Mesothelial cell of epicardium (in vitro differentiated cells): ENCODE measurements at places on chromosomes 3 and 15.

GRCh38 chr15:68025835-68026424, 28.2 kb upstream of the PIAS1 start:
- no peaks in the 10 kb centered on the region for H3K36me3 ChIP-seq
- no peaks in the 10 kb centered on the region for H3K27me3 ChIP-seq
- H3K4me1 ChIP-seq: peaks cover 4% of the 10 kb centered on the region
- peak overlapping the region; percentile 68 for H3K27ac ChIP-seq
- no peak for DNase-seq

- H3K4me1 ChIP-seq: no peaks in the 10 kb centered on the region
- H3K27ac ChIP-seq: no peak overlapping the region
- no peak for DNase-seq
- peaks cover 32% of the 10 kb centered on the region for H3K27me3 ChIP-seq
- H3K36me3 ChIP-seq: no peaks in the 10 kb centered on the region
- no peak overlapping the region for H3K4me3 ChIP-seq
Observed at GRCh38 chr3:43219616-43220015, 66.7 kb upstream of the SNRK start.

- H3K27ac ChIP-seq: no peak overlapping the region
- no peaks in the 10 kb centered on the region for H3K27me3 ChIP-seq
- H3K4me3 ChIP-seq: no peak overlapping the region
- DNase-seq: no peak
Observed at GRCh38 chr3:194307849-194308248, 43.3 kb downstream of the CPN2 start.

DNA sequence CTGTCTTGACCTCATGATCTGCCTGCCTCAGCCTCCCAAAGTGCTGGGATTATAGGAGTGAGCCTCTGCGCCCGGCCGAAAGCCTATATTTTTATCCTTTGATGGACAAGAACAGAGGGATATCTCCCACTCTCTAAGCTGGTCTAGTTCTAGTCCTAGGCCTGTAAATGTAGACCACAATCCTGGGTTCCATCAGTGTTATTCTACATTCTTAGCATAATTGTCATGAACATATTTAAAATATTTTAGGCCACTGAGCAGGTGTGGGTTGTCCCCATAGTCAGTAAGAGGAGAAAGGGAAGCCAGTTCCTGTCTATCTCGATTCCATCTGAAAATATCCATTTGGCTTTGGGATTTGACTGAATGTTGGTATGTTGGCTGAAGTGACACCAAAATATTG, 118.1 kb downstream of the EBLN2 start:
- no peaks in the 10 kb centered on the region for H3K36me3 ChIP-seq
- H3K4me1 ChIP-seq: no peaks in the 10 kb centered on the region
- no peak overlapping the region for H3K27ac ChIP-seq
- H3K4me3 ChIP-seq: no peak overlapping the region
- peaks cover 11% of the 10 kb centered on the region for H3K27me3 ChIP-seq

DNA sequence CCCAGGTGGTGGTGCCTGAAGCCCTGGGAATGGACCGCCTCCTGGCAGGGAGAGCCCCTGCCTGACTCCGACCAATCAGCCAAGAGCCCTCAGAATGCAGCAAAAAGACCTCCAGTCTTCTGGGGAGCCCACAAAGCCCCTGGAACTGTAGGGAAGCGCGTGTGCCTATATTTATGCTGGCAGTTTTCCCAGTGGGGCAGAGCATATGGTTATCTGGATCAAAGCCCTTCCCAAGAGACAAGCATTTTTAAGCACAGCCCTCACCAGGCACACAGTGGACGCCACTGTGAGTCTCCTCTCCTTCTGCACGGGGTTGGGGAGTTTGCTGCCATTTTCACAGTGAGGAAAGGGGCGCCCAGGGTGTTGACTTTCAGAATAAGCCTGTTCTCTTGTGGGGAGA, 80.9 kb upstream of the RPL32 start:
- H3K27me3 ChIP-seq: no peaks in the 10 kb centered on the region
- peaks cover 9% of the 10 kb centered on the region for H3K36me3 ChIP-seq
- no peak for DNase-seq
- no peak overlapping the region for H3K27ac ChIP-seq
- H3K4me1 ChIP-seq: peaks cover 5% of the 10 kb centered on the region

- peaks cover 25% of the 10 kb centered on the region for H3K27me3 ChIP-seq
- no peaks in the 10 kb centered on the region for H3K4me1 ChIP-seq
- no peak overlapping the region for H3K4me3 ChIP-seq
Observed at GRCh38 chr15:79071901-79072300, 18.7 kb downstream of the RASGRF1 start.

DNA sequence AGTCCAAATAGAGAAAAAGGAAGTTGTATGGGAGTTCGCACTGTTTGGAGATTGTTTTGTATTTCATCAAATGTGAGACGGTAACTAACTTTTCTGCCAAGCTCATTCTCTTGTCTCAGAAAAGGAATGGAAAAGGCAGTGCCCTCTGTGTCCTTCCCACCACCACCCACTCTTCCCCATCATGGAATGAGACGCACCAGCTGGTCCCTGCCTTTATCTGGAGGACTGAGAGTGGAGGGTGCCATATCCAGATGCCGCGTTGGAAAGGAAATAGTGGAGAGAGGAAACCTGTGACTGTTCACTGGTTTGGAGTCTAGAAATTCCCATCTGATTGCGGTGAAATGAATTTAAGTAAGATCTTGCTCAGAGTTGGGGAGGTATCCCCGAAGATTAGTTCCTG, 3.7 kb upstream of the CCK start:
- peaks cover 68% of the 10 kb centered on the region for H3K27me3 ChIP-seq
- no peak overlapping the region for H3K4me3 ChIP-seq
- no peaks in the 10 kb centered on the region for H3K4me1 ChIP-seq
- no peaks in the 10 kb centered on the region for H3K36me3 ChIP-seq
- H3K27ac ChIP-seq: no peak overlapping the region
- no peak for DNase-seq

DNA sequence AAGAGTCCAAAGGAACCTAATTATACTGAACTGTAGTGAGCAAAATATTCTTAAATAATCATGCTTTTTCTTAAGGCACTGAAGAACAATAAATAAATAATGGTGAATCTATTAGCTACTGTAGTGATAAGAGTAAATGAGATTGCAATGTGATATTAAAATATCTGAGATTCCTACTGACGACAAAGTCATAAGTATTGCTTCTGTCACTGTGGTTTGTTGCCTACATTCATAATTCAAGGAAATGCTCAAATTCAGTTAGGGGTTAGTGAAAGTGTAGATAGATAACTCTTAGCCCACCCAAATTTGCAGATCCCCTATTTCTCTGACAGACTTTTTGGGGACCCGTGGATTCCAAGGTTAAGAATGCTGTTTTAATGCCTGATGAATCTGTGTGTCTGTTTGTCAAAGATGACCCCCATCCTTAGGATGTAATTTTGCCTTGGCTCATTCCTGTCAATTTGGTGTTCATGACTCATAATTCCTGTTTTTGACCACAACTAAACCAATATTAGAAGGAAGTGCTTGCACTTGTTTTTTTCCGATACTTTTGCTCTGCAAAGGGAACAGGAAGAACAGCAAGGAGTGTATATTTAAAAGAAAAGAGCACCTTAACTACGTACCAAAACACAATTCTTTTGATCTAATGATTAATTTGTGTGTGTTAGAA, 86.7 kb downstream of the MAGI1 start:
- no peaks in the 10 kb centered on the region for H3K27me3 ChIP-seq
- no peak for DNase-seq
- H3K36me3 ChIP-seq: no peaks in the 10 kb centered on the region
- no peak overlapping the region for H3K4me3 ChIP-seq

GRCh38 chr15:67813104-67813634, 12.1 kb upstream of the SKOR1 start:
- H3K36me3 ChIP-seq: peaks cover 3% of the 10 kb centered on the region
- H3K4me1 ChIP-seq: peaks cover 6% of the 10 kb centered on the region
- H3K4me3 ChIP-seq: no peak overlapping the region
- no peak for DNase-seq

- no peak for DNase-seq
- H3K27ac ChIP-seq: no peak overlapping the region
- no peaks in the 10 kb centered on the region for H3K27me3 ChIP-seq
- no peak overlapping the region for H3K4me3 ChIP-seq
- H3K4me1 ChIP-seq: no peaks in the 10 kb centered on the region
Observed at GRCh38 chr3:28989646-28990089, 291.2 kb upstream of the RBMS3 start.

DNA sequence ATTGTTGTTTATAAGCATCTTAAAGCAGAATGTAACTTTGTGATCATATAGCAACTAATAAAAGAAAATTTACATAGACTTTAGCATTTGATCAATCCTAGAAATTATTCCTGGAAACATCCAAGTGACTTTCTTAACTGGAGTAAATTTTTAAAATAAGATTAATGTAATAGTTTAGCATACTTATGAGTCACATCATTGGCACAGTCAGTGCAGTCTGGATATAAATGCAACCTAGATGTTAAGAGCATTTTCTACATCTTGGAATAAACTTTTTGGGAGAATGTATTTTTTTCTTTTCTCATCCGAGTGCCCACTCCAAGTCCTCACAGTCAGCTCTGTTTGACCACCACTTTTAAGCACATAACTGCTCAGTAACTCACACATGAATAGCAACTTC, 324.6 kb upstream of the PLSCR5 start:
- no peak overlapping the region for H3K4me3 ChIP-seq
- H3K4me1 ChIP-seq: no peaks in the 10 kb centered on the region
- no peak overlapping the region for H3K27ac ChIP-seq
- H3K36me3 ChIP-seq: no peaks in the 10 kb centered on the region

GRCh38 chr3:44942202-44942921, 33.6 kb downstream of the ZDHHC3 start:
- no peaks in the 10 kb centered on the region for H3K27me3 ChIP-seq
- no peaks in the 10 kb centered on the region for H3K4me1 ChIP-seq
- H3K27ac ChIP-seq: no peak overlapping the region
- no peak overlapping the region for H3K4me3 ChIP-seq
- H3K36me3 ChIP-seq: peaks cover 13% of the 10 kb centered on the region

GRCh38 chr15:78098131-78098755, 5.9 kb downstream of the SH2D7 start:
- H3K27me3 ChIP-seq: no peaks in the 10 kb centered on the region
- no peak overlapping the region for H3K27ac ChIP-seq
- peaks cover 7% of the 10 kb centered on the region for H3K4me1 ChIP-seq
- no peak overlapping the region for H3K4me3 ChIP-seq
- DNase-seq: no peak

DNA sequence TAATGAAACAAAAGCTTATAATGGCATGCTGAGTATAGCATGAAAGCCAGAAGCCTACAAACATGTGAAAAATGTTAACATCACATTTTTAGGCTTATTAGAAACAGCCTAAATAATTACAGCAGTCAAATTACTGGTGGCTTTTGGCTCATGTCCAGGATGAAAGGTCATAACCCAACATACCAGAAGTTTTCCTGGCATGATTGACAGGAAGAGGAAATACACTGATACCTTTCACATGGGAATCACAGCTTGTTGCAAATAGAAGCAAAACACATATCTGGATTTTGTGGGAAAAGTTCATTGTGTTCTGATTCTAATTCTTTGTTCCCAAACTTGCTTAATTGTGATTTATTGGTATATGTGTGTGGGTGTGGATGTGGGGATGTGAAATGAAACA, 393.5 kb upstream of the ARRDC4 start:
- H3K4me1 ChIP-seq: peaks cover 8% of the 10 kb centered on the region
- H3K27me3 ChIP-seq: peaks cover 8% of the 10 kb centered on the region
- no peak overlapping the region for H3K27ac ChIP-seq

DNA sequence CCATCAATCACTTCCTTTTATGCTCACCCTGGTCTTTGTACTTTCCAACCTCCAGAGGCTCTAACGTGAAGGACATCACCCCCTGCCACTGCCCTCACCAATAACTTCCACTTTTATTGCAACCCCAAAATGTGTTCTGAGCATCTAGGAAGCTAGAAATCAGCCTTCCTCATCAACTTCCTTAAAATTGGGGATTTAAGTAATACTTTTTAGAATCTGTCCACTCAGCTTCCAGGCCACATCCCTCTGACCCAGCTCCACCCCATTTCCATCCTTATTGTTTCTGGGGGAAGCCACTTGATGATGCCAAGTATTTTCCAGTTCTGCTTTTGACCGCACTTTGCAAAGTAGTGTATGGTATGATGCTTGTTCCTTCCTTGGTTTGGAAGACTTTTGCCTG, 73.5 kb upstream of the XCR1 start:
- no peaks in the 10 kb centered on the region for H3K36me3 ChIP-seq
- H3K4me1 ChIP-seq: peaks cover 9% of the 10 kb centered on the region
- no peak overlapping the region for H3K4me3 ChIP-seq
- H3K27me3 ChIP-seq: no peaks in the 10 kb centered on the region
- no peak overlapping the region for H3K27ac ChIP-seq
- DNase-seq: no peak

- no peaks in the 10 kb centered on the region for H3K36me3 ChIP-seq
- DNase-seq: no peak
- H3K4me1 ChIP-seq: peaks cover 3% of the 10 kb centered on the region
- H3K27ac ChIP-seq: no peak overlapping the region
Observed at GRCh38 chr3:23723141-23723540, 82.6 kb upstream of the UBE2E1 start.

GRCh38 chr3:140702281-140702680, 24.4 kb downstream of the TRIM42 start:
- no peaks in the 10 kb centered on the region for H3K36me3 ChIP-seq
- no peak overlapping the region for H3K27ac ChIP-seq
- no peaks in the 10 kb centered on the region for H3K27me3 ChIP-seq
- DNase-seq: no peak

GRCh38 chr15:83644439-83644838, 9.5 kb upstream of the ADAMTSL3 start:
- H3K4me3 ChIP-seq: no peak overlapping the region
- no peak overlapping the region for H3K27ac ChIP-seq
- peaks cover 46% of the 10 kb centered on the region for H3K27me3 ChIP-seq
- peaks cover 3% of the 10 kb centered on the region for H3K4me1 ChIP-seq

GRCh38 chr3:148975248-148975647, 16.1 kb upstream of the GYG1 start:
- peaks cover 6% of the 10 kb centered on the region for H3K4me1 ChIP-seq
- no peak for DNase-seq
- no peak overlapping the region for H3K4me3 ChIP-seq
- no peaks in the 10 kb centered on the region for H3K36me3 ChIP-seq
- no peaks in the 10 kb centered on the region for H3K27me3 ChIP-seq

GRCh38 chr15:76787273-76787672, 117.9 kb downstream of the SCAPER start:
- H3K4me1 ChIP-seq: no peaks in the 10 kb centered on the region
- no peak overlapping the region for H3K27ac ChIP-seq
- no peaks in the 10 kb centered on the region for H3K27me3 ChIP-seq
- H3K4me3 ChIP-seq: no peak overlapping the region

- H3K27me3 ChIP-seq: peaks cover 38% of the 10 kb centered on the region
- peak overlapping the region; percentile 70 for H3K4me3 ChIP-seq
- no peaks in the 10 kb centered on the region for H3K36me3 ChIP-seq
- peaks cover 31% of the 10 kb centered on the region for H3K4me1 ChIP-seq
- no peak for DNase-seq
Observed at GRCh38 chr3:16886303-16886683, 1.5 kb downstream of the PLCL2 start.
